COLO829 (cell line): ENCODE measurements at places on chromosomes 7 and 10.
A peak's percentile ranks its signal among the peaks of the same experiment; 100 is the strongest.

GRCh38 chr7:17863095-17863808 is 77.0 kb downstream of the SNX13 start:
- DNase-seq, result no peak

GRCh38 chr7:103929901-103930311 is 59.6 kb downstream of the RELN start:
- no peak for DNase-seq

- DNase-seq, result no peak
Observed at GRCh38 chr7:139777133-139777891, 486 bp downstream of the HIPK2 start.

DNA sequence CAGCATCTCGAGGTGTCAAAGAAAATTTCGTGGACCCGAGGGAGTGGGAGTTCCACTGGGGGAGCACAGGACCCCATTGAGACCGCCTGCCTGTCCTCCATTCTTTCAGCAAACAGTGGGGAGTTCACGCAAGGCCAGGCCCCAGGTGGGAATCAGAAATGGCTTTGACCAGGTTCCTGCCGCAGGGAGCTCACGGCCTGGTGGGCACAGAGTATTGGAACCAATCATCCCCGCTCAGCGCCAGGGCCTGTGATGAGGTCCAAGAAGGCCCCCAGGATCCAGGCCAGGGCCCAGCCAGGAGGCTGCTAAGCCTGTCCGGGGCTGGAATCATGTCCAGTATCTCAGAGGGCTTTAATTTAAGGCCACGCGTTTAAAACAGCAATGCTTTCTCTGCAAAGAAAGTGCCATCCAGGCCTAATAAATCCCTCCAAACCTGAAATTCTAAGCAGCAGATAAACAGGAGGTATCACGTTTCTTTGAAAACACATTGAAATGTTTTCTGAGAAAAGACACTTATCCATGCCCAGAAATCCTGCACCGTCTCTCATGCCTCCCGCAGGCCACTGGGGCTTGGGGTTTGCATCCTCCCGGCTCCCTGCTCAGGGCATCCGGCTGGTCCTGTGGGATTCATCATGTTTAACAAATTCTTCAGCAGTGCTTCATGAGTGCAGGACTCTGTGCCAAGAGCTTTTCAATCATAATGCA is 125.7 kb downstream of the OAT start:
- DNase-seq, result no peak

- DNase-seq, result no peak
Observed at GRCh38 chr10:45557275-45557905, 115.2 kb downstream of the ZFAND4 start.

DNA sequence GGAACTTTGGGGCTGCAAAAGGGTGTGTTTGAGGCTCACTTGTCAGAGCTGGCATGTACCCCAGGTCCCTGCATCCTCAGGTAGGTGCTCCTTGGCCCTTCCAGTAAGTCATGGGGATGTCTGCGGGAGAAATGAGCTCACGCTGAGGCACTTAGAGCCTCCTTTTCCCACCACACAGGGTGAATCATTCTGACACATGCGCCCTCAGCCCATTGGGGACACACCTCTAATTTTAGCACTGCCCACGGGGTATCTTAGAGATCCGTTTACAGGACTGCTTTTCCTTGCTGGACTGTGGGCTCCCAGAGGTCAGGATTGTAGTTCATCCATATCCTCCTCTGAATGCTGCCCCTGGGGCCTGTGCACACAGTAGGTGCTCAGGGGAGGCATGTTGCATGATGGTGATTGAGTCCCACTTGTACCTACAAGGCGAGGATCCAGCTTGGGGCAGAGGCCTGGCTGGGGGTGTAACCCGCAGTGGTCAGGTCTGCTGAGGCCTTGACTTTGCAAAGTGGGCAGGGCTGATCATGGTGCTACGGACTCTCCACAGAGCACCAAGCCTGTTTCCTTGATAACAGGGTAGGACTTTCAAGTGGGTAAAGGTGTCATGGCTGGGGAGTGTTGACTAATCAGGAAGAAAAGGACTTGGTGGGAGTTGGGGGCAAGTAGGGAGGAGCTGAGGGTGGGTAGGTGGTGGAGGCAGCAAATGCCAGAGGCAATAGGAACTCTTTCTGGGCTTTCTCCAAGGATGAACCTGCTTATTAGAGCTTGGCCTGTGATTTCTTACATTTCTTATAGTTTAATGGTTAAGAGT is 5.8 kb downstream of the TSPAN15 start:
- no peak for DNase-seq

GRCh38 chr10:94108200-94108599 is 114.5 kb downstream of the PLCE1 start:
- no peak for DNase-seq

- DNase-seq, result peak; percentile 48
Observed at GRCh38 chr7:7681191-7681935, 37.0 kb downstream of the RPA3 start.

- no peak for DNase-seq
Observed at GRCh38 chr10:130378556-130379400, 242.6 kb downstream of the GLRX3 start.

GRCh38 chr10:90920986-90921666 is at the start of gene ANKRD1:
Gene ANKRD1 (minus strand): TSS chr10:90921087. CDS start chr10:90921027, 60 bp downstream.
- peak; percentile 6 for DNase-seq

DNA sequence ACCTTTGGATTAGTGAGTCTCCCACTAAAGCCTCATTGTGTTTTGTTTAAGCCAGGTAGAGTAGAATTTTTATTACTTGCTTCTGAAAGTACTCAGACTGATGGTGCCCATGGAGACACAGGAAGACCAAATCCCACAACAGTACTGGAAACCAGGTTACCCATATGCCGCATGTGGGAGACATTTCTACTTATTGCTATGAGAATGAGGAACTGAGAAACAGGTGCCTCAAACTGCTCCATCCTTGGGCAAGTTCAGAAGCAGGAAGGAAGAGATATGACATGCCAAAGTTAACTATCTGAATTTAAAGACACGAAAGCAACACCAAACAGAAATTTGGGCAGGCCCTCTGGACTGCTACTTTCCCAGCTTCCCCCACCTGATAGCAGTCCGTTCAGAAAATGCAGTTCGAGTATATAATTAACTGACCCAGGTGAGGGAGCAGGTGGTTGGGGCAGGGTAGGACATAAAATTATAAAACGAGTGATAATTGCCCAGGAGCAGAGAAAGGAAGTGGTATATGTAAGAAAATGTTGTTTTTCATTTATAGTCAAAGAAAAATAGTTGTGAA is 382.3 kb upstream of the MTPN start:
- no peak for DNase-seq

DNA sequence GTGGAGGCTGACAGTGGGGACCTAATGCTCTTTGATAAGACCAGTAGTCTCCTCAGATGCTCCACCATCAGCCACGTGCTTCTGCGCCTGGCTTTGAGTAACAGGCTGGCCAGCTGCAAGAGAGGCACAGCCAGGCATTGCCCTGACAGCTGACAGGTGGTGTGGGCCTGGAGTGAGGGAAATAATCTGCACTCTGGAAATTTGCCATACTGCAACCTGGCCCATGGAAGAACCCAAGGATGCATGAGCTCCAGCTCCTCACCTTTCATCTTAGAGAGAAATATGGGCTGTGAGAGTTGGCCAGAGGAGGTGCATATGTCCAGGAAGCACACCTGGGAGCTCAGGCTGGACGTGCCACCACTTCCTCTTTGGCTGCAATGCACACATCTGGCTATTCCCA is 118.9 kb downstream of the PLXDC2 start:
- DNase-seq, result no peak

DNA sequence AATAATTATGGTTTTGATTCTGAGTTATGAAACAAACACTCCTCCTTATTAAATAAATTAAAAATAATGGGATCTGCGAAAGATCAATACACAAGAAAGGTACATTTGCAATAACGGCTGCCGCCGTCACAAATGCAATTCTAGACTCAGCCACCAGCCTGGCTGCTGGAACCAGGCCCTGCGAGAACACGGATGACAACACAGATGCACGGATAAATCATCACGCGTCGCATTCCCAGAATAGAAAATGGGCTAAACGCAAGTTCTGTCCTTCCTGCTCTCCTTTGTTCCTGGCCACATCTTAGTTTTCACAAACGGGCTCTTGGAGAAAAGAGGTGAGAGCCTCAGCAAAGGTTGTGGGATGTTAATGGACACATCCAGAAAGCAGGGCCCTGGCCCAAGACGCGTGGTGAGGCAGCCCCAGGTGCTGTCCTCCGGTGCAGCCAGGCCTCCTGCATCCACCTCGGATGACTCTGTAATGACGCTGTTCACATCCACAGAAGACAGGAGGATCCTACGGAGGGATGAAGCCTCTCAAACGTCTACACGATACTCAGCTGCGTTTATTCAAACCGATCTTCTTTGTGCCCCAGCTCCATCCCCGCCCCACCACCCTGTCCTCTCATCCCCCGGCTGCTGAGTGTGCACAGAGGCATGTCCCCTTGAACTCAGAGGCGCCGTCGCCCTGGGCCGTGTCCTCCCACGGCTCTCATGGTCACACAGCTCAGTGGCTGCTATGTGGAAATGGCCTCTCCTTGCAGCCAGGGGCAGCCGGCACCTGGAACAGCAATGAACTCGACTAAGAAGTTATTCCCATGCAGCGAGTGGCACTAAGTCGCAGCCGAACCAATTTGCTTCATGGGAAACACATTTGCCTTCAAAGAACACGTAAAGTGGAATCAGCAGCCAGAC is 197.9 kb downstream of the PTPRN2 start:
- no peak for DNase-seq

GRCh38 chr10:124550293-124551034 is 88.8 kb downstream of the LHPP start:
- no peak for DNase-seq

DNA sequence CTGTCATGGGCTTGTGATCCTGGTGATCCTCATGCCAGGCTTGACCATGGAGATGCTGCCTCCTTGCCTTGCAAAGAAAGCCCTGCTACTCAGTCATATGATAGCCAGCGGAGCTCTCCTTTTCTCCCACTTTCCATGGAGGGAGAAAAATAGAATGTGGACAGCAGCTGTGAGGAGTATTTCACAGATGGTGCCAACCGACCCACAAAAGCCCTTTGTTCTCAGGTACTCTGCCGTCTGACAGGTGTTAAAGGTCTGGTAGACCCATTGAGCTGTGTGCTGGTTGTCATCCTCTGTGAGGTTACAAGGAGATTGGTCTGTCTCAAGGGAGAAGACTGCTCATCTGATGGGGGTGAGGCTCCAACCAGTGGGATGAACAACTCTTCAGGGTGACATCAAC is 29.5 kb upstream of the COBL start:
- DNase-seq, result no peak

DNA sequence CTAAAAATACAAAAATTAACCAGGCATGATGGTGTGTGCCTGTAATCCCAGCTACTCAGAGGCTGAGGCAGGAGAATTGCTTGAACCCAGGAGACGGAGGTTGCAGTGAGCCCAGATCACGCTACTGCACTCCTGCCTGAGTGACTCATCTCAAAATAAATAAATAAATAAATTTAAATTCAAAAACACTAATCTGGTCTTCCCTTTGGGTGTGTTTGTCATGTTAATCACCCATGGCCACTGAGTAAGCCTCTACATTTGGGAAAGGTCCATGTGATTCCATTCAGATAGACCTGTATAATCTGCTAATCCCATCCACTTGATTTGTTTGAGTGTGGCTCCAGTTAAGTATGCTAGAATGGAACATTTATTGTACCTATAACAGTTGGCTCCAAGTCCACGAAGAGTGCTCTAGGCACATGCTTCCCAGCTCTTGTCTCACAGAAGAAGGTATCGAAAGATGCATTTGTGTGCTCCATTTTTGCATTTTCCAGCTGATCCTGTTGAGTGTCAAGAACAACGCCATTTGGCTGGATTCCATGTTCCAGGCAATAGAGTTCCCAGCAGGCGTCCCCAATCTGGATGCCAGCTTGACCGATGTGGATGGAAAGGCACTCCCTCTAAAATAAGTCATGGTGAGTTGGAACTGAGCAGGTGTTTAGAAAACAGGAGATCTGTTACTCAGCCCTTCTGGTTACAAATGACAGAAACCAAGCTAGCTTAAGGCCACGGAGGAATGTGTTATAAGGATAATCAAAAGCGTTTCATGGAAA is 4.0 kb downstream of the TUBAL3 start:
- no peak for DNase-seq

DNA sequence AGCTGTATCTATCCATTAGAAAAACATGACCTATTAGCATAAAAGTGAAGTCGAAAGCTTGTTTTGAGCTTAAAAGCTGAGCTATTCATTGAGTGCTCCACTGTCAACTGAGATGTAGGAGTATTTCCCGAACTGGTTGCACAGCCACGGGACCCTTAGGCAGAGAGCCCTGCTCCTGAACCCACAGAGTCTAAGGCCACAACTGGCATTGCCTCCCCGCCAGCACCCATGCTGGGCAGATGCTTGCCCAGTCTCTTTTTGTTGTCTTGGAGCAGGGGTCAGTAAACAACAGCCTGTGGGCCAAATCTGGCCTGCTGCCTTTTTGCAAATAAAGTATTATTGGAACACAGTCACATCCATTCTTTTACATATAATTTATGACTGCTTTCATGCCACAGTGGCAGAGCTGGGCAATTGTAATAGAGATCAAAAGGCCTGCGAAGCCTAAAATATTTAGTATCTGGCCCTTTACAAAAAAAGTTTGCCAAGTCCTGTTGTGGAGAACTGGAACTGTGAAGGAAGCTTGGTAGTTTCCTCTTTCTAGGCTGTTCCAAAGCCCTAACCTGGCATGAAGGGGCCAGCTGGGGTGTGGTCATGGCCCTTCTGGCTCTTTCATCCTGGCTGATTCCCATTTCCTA is 58.4 kb upstream of the WAPL start:
- no peak for DNase-seq

- peak; percentile 42 for DNase-seq
Observed at GRCh38 chr7:122885583-122886356, 490 bp downstream of the CADPS2 start.

- DNase-seq, result no peak
Observed at GRCh38 chr10:98296524-98296923, 28.5 kb upstream of the LOXL4 start.

DNA sequence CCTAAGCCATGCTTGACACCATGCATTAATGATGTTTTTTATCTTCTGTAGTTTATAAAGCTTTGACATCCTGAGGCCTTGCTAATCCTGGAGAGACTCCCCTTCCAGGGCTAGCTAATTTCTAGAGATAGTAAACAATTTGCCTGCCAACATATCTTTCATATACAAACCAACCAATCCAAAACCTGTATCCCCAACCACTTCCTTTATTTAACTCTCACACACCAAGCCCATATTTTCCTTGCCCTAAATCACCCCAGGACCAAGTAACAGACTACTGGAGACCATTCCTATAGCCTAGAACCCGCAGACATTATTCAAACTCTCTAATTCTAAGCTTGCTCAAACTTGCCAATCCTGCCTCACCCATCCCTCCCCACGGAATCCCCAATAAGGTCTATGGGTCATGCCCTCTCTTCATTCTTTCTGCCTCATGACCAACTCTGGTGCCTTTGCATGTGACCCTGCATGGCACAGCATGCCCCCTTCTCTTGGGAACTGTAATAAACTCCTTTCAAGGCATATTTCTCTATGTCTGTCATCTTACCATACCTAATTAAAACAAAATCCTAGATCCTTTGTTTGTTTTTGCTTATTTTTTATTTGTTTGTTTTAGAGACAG is 116.6 kb upstream of the CACUL1 start:
- DNase-seq, result no peak

DNA sequence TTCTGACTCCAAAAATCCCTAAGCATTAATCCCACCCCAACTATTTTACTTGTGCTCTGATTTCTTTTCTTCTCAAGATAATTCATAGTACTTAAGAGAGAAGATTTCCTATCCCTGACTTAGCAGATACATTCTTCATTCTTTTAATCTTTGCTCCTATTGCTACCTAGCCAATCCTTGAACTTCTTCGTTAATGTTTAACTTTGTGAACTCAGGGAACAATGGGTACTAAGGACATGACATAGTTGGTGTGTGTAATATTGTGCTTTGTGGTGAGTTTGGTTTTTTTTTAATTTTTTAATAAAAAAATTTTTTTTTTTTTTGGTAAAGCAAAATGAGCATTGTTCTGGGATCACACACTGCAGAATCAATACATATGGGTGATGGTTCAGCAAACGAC is 166.2 kb downstream of the CHCHD3 start:
- no peak for DNase-seq
